NCI-H524 treated with DMSO at 0.1 percent for 48 hours (cell line): ENCODE measurements at places on chromosomes 11 and 22.

DNA sequence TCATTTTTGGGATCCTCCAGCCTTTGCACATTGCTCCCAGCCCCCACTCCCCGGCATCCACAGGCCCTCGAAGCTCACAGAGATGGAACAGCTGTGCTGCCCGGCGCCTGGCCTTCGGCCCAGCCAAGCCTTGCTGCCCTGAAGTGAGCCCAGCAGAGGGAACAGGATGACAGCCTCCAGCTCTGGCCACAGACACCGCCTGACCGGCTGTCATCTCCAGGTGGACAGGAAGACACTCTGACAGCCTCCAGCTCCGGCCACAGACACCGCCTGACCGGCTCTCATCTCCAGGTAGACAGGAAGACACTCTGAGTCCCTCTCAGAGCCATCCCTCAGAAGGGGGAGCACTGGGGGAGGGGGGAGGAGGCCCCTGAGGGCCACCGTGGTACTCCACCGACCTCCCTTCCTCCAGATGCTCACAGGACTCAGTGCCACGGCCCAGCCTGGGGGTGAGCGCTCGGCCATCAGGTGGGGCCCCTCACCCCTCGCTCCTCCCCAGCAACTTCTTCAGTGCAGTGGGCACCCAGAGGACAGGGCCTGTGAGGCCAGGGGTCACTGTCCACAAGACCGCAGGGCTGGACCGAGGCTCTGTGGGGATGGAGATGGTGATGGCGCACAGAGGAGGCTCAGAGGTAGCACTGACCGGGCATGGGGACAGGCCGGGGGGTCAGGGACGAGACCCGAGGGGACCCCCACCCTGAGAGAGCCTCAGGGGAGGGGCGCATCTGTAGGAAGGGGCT lies 58.6 kb downstream of the BRD1 start:
- DNase-seq = no peak

GRCh38 chr22:50008151-50009040 lies 4.2 kb downstream of the IL17REL start:
- no peak for DNase-seq

DNA sequence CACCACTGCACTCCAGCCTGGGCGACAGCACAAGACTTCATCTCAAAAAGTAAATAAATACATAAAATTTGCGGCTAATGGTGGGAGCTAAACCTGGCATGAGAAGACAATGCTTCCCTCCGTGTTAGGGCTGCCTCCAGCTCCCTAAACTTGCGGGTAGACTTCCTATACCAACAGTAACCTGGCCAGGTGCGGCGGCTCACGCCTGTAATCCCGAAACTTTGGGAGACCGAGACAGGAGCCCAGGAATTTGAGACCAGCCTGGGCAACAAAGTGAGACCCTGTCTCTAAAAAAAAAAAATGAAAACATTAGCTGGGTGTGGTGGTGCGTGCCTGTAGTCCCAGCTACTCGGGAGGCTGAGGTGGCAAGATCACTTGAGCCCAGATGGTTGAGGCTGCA lies 25.3 kb downstream of the SLC25A18 start:
- no peak for DNase-seq

- no peak for DNase-seq
Observed at GRCh38 chr22:44943701-44944324, 66.0 kb downstream of the PHF21B start.

GRCh38 chr11:114291842-114292680 lies 4.1 kb upstream of the NNMT start:
- no peak for DNase-seq

GRCh38 chr11:24348908-24349307 lies 147.9 kb upstream of the LUZP2 start:
- no peak for DNase-seq

- no peak for DNase-seq
Observed at GRCh38 chr11:80525663-80526405, 1085.0 kb upstream of the TENM4 start.

GRCh38 chr11:18457450-18457849 lies 1.8 kb downstream of the LDHAL6A start:
- no peak for DNase-seq

GRCh38 chr22:19292458-19293230 lies 1.1 kb upstream of the CLTCL1 start:
- peak; percentile 22 for DNase-seq
